ENCODE measurements at places on chromosomes 5 and 9. TPM values are rescaled to one million over a fixed set of nuclear protein-coding genes. Genes with fewer than 3 reads are reported as not detected.

NR5A1 gene
- total RNA-seq, result not detected

C5orf52 gene
- not detected for total RNA-seq

DNA sequence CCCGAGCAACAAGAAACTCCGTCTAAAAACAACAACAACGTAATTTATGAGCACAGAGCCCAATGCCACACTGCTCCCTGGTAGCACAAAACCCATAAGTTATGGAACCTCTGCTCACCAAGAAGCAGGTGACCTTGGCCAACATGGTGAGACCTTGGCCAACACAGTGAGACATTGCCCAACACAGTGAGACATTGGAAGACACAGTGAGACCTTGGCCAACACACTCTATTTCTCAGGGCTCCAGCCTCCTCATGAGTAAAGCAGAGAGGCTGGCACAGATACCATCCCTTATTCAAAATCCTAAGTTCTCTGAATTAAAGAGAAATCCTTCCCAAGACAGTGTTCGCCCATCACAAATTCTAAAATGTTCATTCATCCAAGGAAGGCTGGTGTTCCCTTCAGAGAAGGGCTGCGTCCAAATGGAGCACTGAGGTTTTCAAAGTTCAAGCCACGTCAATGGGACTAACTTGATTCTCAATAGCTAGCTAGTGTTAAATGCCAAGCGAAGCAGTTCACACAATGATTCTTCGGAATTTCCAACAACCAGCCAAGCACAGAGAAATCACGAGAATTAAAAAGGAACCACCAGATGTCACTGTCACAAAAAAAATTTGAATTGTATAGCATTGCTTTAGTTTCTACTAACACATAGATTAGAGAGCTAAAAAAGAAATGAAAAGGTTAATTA is 29.5 kb downstream of the TTC39B start:
- peaks cover 9% of the 10 kb centered on the region for H3K4me1 ChIP-seq
- no peak overlapping the region for H3K27ac ChIP-seq
- H3K4me3 ChIP-seq, result no peak overlapping the region
- DNase-seq, result no peak
- H3K27me3 ChIP-seq, result no peaks in the 10 kb centered on the region

DNA sequence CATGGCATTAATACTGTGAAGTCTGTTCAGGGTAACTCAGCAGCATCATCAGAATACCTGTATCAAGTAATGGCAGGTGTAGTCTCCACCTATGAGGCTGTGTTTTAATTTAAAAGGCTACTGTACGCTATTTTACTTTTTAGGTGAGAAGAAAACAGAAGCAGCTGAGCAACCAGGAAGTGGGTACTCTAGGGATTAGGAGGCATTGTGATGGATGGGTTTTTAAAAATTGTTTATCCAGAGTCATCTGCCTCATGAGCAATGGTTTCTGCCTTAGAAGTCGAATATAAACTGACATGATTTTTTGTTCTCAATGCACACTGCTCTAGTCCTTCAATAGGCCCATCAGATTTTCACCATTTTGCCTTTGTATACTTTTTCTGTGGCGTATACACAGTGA is 42.6 kb downstream of the PSIP1 start:
- H3K27ac ChIP-seq, result no peak overlapping the region
- no peak overlapping the region for H3K4me3 ChIP-seq
- no peaks in the 10 kb centered on the region for H3K4me1 ChIP-seq
- no peak for DNase-seq
- no peaks in the 10 kb centered on the region for H3K27me3 ChIP-seq

GRCh38 chr9:131447148-131447547 is 53.3 kb downstream of the PRRC2B start:
- H3K27ac ChIP-seq, result no peak overlapping the region
- H3K27me3 ChIP-seq, result no peaks in the 10 kb centered on the region
- peaks cover 5% of the 10 kb centered on the region for H3K4me1 ChIP-seq
- H3K4me3 ChIP-seq, result no peak overlapping the region
- peaks cover 96% of the 10 kb centered on the region for H3K36me3 ChIP-seq
- no peak for DNase-seq

DNA sequence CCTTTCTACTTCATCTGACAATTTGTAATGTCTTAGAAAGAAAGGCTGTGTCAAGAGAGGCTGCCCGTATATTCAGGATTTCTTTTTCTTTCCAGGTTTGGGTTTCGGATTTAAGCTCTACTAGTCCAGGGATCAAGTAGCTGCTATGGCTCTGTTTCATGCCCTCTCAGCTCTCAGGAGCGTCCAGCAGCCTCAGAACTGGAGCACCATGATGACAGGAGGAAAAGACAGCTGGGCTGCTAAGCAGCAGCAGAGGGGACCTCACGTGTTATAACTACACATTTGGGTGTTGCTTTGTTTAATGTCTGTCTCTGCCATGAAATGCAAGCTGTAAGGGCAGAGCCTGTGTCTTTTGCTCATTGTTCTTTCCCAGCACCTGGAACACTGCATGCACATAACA is 28.5 kb downstream of the TBC1D2 start:
- no peak overlapping the region for H3K4me3 ChIP-seq
- H3K27ac ChIP-seq, result no peak overlapping the region
- no peaks in the 10 kb centered on the region for H3K27me3 ChIP-seq
- DNase-seq, result no peak
- H3K4me1 ChIP-seq, result no peaks in the 10 kb centered on the region
- H3K36me3 ChIP-seq, result peaks cover 58% of the 10 kb centered on the region

INSL4 gene
- not detected for total RNA-seq

Data from esophagus muscularis mucosa (tissue), 4 donors.